ENCODE measurements at places on chromosomes 16 and 17.

DNA sequence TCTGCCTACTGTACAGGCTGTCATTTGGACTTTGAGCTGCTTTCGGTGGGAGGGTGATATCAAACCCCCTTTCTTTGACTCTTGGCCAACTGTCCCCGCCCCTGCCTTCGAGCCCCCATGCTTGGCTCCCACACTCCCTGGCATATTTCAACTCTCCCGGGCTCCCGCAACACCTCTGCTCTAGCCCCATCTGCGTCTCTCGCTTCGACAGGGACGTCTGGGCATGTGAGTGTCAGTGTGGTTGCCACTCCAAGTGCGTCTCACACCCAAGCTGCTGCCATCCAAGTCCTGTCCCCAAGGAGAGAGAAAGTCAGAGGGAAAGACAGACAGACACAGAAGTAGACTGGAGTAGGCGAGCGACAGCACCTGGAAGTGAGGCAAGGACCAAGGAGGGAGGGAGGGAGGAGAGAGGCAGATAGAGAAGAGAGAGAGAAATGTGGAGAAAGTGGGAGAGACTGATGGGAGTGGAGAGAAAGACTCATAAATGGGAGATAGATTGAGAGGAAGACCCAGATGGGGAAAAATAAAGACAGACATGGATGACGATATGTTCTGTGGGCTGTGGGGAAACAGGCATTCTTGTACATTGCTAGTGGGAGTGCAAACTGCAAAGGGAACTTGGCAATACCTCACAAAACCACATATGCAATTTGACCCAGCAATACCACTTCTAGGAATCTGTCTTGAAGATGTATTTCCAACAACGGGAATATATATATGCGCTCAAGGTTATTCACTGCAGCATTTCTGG, 11.8 kb downstream of the STARD3 start:
- DNase-seq = no peak

- no peak for DNase-seq
Observed at GRCh38 chr16:87856791-87857228, 12.5 kb downstream of the SLC7A5 start.

GRCh38 chr16:12395268-12395667, 408.4 kb downstream of the CPPED1 start:
- DNase-seq = no peak

DNA sequence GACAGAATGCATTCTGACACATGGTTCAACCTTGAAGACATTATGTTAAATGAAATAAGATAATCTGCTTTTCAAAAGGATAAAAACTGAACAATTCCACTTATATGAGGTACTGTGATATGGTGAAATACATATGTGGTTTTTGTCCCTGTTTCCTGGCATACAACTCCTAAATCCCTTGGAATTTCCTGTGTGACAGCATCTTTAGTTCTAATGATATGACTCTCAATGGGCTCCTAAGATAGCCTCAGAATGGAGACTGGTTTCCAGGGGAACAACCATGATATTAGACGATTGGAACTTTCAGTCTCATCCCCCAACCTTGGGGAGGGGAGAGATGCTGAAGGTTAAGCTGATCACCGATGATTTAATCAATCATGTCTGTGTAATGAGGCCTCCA, 37.7 kb upstream of the PHLPP2 start:
- no peak for DNase-seq

DNA sequence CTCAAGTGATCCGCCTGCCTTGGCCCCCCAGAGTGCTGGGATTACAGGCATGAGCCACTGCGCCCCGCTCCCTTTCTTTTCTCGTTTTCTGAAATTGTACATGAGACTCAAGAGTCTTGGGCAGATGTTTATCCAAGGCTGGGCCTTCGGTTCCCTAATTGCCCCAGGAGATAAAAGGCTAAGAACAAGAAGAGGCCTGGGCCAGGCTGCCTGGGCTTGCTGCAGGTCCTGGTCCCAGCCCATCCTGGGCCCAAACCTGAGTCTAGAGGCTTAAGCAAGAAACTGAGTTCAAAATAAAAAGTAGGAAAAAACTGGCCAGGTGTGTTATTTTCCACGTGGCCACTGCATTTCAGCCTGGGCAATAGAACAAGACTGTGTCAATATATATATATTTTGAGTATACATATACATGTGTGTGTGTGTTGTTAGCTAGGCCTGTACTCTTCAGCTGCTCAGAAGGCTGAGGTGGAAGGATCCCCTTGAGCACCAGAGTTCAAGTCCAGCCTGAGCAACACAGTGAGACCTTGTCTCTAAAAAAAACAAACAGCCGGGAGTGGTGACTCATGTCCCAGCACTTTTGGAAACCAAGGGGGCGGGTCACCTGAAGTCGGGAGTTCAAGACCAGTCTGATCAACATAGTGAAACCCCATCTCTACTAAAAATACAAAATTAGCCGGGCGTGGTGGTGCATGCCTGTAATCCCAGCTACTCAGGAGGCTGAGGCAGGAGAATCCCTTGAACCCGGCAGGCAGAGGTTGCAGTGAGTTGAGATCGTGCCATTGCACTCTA, 6.8 kb upstream of the CLUH start:
- no peak for DNase-seq

DNA sequence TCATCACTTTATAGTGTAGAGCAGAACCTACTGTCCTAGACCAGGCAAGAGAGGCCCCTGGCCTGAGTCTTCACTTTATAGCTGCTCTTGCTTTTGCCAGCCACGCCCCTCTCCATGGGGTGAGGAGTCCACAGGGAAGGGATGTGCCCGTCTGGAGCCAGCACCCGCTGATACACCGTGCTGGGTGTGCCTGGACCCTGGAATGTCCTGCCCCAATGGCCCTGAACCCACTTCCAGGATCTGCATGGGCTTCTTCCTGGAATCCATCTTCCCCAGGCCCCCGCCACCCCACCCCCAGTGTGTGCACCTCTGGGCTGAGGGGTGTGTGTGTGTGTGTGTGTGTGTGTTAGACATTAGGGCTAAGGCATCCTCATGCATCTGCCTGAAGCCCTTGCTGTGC, 44.9 kb downstream of the MEOX1 start:
- no peak for DNase-seq

- DNase-seq = no peak
Observed at GRCh38 chr17:570388-570787, 144.3 kb downstream of the VPS53 start.

GRCh38 chr16:81626181-81626674, 152.9 kb upstream of the PLCG2 start:
- peak; percentile 35 for DNase-seq

GRCh38 chr17:77847221-77848085, 111.0 kb upstream of the TNRC6C start:
- DNase-seq = no peak

DNA sequence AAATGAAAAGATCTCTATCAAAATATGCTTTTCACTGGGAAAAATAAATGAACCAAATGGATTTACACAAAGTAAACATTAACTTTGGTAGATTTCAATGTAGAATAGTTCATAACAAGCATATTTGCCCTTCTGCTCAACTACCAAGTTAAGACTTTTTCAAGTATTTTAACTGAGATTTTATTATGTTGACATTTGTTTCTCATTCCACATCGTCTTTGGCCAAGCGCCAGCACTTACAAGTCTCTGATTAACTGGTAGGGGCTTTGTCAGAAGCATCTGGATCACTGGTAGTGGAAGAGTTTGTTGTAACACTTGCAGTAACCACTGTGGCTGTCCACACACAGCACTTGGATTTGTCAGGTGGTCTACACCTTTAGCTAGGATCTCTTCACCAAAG, 22.9 kb downstream of the SLFN12L start:
- DNase-seq = no peak

DNA sequence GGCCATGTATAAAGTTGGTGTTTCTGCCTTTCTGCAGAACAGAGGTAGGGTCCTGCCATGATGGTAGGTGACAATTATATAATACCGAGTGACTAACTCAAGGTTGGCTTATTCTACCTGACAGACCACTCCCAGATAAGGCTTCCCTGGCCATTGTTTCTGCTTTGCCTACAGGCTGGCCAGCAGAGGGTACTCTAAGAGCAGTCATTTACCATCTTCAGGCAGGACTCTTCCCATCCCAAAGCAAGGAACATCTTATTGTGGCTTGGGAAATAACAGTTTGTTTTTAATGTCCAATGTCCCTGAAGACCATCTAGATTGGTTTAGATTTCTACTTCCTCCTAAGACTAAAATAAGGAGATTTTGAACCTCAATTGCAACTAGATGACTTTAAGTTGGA, 74.1 kb downstream of the SNX11 start:
- DNase-seq = no peak

GRCh38 chr17:81277421-81277820, 17.7 kb downstream of the SLC38A10 start:
- DNase-seq = no peak

DNA sequence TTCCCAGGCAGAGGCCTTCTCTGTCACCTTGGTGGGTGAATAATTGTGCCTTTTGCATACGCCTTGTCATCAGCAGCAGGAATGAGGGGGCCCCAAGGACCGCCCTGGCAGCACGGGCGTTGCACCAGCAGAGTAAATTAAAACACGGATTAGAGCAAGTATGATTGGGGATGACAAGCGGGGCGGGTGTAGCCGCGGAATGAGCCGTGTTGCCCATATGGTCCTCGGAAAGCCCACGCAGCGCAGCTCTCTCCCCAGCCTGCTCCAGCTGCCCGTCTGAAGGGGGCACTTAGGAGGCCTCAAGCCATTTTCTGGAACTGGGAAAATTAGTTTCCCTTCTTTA, 299.4 kb upstream of the IRX3 start:
- no peak for DNase-seq

GRCh38 chr16:2895813-2896212, 12.8 kb downstream of the FLYWCH2 start:
- no peak for DNase-seq

DNA sequence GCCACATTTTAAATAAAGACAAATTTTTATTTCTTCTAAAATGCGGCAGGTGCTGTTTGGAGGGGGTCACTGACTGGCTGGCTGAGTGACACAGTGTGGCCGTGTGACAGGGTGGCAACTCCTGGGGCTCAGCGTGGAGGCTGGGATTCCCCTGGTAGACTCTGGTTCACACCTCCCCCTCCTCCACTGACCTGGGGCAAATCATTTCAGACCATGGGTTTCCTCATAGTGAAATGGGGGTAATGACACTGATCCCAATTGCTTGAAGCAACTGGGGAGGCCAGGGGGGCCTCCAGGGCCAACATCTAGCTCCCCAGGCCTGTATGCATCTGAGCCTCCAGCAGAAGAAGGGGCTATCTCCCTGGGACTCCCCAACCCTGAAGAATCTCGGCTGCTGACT, 6.6 kb downstream of the HSD11B2 start:
- peak; percentile 51 for DNase-seq

GRCh38 chr17:70636517-70637133, 467.3 kb downstream of the KCNJ2 start:
- peak; percentile 37 for DNase-seq

DNA sequence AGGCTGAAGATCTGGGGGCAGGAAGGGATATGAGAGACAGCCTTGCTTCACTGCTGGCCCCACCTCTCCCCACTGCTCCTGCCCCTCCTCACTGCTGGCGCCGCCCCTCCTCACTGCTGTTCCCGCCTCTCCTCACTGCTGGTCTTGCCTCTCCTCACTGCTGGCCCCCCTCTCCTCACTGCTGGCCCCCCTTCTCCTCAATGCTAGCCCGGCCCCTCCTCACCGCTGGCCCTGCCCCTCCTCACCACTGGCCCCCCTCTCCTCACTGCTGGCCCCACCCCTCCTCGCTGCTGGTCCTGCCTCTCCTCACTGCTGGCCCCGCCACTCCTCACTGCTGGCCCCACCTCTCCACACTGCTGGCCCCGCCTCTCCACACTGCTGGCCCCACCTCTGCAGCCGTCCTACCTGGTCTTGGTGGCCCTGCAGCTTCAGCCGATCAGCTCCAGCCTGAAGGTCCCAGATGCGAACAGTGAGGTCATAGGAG, 9.5 kb upstream of the PAM16 start:
- no peak for DNase-seq

DNA sequence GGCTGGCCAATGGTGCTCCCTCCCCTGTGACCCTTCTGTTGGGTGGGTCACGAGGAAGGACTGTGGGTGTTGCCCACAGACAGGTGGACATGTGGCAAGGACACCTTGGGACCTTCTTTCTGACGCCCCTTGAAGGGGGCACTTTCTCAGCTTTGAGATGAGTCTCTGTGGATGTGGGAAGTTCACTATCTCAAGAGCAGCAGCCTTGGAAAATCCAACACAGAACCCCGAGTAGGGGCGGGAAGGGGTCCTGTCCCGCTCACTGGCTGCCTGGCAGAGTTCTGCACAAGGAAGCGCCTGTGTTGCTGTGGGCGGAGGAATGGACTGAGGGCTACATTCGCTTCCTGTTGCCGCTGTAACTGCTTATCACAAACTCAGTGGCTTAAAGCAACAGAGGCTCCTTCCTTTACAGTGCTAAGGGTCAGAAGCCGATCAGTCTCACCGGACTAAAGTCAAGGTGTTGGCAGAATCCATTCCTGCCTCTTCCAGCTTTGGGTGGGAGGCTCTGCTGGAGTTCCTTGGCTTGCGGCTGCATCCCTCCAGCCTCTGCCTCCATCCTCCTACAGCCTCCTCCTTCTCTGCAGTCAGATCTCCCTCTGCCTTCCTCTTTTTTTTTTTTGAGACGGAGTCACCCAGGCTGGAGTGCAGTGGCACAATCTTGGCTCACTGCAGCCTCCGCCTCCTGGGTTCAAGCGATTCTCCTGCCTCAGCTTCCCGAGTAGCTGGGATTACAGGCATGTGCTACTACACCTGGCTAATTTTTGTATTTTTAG, 305.2 kb downstream of the SEC14L1 start:
- DNase-seq = peak; percentile 81

DNA sequence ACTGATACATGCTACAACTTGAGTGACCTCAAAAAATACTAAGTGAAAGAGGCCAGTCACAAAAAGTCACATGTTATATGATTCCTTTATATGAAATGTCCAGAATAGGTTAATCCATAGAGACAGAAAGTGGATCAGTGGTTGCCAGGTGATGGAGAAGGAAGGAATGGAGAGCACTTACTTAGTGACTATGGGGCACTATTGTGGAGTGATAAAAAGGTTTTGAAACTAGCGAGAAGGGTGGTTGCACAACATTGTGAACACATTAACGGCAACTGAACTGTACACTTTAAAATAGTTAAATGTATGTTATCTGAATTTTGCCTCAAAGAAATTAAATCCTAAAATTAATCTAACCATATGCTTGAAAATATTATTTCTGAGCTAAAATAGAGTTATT, 25.9 kb downstream of the AMFR start:
- no peak for DNase-seq

DNA sequence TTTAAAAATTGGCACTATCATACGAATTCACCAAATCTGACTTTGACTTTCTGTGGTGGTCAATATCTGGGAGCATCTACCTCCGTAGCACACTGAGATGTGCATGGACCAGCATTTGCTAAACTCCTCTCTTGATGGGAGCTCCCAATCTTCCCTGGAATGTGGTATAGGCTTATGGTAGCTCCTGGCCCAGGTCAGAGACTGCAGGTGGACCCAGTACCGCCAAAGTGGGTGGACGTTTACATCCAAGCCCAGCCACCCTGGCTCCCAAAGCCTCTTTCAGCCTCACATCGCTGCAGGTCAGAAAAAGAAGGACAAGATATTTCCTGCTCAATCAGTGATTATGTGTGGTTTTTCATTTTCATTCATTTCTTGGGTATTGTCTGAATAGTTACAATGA, 43.1 kb upstream of the NKD1 start:
- DNase-seq = no peak

GRCh38 chr16:84320511-84320910, 25.8 kb downstream of the WFDC1 start:
- no peak for DNase-seq
